Left ventricle myocardium superior (tissue), 1 donor: ENCODE measurements at places on chromosomes 2 and 18. TPM values are rescaled to one million over a fixed set of nuclear protein-coding genes. Genes with fewer than 3 reads are reported as not detected.

- no peak for DNase-seq
These were observed 11.1 kb downstream of the PRLH start for GRCh38 chr2:237577458-237577857.

DNA sequence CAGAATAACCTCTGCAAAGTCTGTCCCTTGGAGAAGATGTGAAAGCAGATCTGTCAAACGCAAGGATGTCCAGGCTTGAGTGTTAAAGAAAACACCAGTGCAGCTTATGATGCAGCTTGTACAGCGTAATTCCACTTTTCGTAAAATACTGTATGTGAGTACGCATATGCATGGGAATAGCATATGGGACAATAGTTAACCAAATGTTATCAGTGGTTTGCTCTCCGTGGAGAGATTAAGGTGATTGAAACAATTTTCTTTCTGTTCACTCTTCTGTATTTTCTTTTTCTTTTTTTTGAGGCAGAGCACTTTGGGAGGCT lies 27.2 kb downstream of the ATOH8 start:
- no peak for DNase-seq

- no peak for DNase-seq
These were observed 47.4 kb downstream of the GYPC start for GRCh38 chr2:126703311-126703710.

GRCh38 chr2:239467956-239468490 lies 67.2 kb upstream of the HDAC4 start:
- DNase-seq, result no peak

- DNase-seq, result no peak
These were observed 3.7 kb upstream of the CEBPZOS start for GRCh38 chr2:37192551-37192950.

DNA sequence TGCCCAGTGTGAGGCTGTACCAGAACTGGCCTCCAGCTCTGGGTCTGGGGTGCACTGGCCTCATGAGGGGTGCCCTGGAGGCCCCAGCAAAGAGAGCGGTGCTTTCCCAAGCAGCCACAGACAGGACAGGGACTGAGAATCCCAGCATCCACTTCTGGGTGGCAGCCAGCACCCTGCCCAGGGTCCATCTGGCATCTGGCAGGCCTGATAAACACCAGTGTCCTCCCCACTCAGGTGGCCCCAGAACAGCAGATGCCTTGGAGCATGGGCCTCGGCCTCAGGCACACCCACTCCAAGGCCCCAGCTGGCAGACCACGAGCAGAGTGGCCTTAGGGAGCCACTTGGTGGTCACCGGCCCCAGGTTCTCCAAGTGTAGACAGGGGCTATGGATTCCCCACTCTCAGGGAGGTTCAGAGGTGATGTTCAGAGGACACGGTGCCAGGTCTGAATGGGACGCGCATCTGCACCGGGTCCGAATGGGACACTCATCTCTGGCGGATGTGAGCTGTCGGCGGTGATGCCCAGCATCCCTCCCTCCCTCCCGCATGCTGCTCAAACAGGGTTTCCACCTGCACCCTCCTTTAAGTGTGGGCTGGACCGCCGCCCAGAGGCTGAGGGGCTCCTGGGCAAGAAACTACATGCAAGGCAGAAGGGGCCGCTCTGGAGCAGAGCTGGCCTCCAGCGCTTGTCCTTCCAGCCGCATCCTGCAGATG lies 82.2 kb upstream of the GPC1 start:
- peak; percentile 23 for DNase-seq

DNA sequence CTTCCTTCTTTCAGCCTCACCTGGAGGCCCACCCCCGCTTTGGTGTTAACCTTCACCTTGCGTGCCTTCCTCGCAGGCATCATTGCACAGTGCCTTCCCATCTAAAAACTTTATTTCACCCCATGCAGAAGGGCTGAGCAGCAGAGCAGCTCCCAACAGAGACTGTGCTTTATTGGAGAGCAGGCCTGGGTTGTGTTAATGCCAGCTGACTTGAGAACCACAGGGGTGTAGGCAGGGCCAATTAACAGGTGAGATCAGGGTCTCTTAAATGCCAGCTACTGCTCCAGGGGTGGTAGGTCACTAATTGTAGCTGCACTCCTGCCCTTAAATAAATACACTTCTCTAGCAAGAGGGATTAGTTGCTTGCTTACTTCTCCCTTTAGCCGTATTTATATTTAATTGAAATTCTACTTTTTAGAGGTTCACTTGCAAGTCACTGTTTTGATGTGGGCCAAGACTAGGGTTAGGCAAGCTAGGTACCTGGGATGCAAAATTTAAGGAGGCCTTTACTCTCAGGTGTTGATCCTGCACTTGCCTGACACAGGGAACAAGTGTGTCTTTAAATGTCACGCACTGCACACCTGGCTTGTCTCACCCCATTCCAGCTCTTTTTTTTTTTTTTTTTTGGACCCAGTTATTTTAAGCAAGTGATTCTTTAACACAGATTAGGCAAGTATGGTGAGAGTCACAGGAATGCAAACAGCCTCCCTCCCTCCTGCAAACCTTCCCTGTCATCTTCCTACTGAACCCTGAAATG lies 54.5 kb downstream of the LYPD1 start:
- DNase-seq, result no peak

The MARCHF4 gene
- total RNA-seq, result not detected

GRCh38 chr2:23469142-23469540 lies 84.2 kb downstream of the KLHL29 start:
- DNase-seq, result no peak

The C2orf72 gene
- total RNA-seq, result 0.07 TPM

DNA sequence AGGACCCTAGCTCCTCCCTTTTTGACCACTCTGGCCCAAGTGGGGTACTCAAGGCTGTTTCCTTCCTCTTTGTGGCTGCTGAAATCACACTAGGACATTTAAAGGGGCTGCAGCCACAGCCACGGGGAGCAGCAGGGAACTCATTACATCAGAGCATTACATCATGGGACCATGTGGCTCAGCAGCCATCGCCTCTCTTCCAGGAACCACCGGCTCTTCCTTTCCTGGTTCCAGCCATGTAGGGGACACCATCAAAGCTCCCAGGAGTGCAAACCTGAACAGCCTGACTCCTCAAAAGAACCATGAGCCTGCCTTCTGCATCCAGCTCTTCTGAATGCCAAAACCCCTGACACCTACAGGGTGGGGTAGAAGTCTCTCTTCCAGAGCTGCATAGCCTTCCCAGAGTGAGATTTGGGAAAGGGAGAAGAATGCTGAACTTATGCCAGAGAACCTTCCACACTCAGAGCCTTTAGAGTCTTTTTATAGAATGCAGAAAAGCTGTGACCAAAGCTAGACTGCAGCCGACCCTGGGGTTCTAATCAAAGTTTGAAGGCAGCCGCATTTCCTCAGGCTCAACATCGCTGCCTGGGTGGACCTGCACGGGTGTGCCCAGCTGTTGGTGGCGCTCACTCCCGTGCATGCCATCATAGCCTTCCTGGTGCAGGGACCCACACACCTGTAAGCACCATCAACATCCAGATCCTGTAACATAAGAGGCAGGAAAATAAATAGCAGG lies 121.7 kb downstream of the KLHL29 start:
- DNase-seq, result peak; percentile 44

DNA sequence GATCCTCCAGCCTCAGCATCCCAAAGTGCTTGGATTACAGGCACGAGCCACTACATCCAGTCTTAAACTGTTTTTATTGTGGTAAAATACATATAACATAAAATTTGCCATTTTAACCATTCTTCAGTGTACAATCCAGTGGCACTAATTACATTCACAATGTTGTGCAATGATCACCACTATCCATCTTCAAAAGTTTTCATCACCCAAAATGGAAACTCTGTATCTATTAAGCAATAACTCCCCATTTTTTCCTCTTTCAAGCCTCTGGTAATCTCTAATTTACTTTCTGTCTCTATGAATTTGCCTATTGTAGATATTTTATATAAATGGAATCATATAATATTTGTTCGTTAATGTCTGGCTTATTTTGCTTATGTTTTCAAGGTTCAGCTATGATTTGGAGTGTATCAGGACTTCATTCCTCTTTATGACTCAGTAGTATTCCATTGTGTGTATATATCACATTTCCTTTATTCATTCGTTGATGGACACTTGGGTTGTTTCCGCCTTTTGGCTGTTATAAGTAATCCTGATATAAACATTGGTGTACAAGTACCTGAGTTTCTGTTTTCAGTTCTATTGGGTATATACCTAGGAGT lies 71.8 kb downstream of the GFPT1 start:
- DNase-seq, result no peak

The ZBTB7C gene
- total RNA-seq, result 2.1 TPM
